ENCODE measurements at places on chromosomes 1 and 21.

DNA sequence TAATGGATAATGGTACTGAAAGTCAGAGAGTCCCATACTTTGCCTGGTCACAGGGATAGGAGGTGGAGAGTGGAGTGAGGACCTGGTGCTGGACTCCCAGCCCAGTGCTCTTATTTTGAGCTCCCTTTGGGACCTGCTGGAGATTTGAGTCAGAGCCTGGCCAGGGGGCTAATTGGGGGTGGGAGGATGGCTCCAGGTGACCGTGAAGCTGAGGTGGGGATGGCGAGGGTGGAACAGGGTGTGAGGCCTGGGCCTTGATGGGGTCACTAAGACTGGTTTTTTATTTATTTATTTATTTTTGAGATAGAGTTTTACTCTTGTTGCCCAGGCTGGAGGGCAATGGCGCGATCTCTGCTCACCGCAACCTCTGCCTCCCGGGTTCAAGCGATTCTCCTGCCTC lies 17.8 kb downstream of the AMPD2 start:
- DNase-seq = no peak

DNA sequence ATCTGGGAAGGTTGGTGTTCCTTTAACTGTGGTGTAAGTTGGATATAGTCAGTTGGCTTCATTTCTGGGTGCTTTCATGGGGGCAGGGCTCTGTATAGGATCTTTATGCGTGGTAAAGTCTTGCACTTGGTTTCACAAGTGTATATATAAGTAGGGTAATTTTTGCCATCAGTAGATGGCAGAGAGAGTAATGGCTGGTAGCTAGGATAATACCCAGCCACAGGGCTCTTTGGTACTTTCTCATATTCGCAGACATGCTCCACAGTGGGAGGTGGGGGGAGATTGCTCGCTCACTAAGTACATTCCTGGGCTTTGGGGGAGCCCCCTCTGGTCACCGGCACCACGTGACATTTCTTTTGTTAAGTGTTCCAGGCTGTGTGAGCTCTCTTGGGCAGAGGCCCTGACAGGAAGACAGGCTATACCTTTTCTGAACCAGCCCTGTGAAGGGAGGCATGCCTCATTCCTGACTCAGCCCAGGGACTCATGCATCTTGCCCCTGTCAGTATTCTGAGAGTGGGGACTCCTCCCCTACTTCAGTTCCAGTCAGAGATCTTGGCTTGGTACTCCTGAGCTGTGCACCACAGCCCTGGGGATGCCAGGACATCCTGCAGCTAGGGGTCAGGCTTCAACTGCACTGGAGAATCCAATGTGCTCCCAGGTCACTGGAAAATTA lies 37.6 kb downstream of the FCRL2 start:
- no peak for DNase-seq

DNA sequence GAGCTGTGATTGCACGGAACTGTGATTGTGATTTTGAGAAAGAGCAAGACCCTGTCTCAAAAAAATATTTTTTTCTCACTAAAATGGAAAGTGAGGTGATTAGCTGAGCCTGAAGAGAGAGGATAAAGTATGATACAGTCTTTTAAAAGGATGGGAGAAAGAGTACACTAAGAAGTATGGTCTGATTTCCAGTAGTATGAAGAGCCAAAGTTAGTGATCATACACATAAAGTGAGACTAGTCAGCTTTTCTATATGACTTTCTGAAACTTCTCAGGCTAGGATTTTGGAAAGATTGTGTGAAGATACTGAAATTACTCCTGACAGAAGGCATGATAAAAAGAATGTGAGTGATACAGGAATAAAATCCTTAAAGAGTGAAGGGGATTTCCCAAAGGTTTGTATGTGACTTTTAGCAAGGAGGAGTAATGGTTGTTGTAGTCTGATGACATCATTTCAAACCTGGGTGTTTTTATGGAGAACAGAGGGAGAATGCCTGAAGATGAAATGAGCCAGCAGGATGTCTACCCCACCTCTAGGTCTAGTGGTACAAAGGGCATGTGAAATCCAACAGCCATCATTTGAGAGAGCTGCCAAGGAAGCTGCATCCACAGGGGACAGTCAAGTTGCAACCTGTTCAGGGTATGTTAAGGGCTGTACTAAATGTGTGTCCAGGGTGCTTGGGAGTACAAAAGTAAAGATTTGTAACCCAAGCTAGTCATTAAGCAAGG lies 157.7 kb downstream of the PIK3R3 start:
- no peak for DNase-seq

DNA sequence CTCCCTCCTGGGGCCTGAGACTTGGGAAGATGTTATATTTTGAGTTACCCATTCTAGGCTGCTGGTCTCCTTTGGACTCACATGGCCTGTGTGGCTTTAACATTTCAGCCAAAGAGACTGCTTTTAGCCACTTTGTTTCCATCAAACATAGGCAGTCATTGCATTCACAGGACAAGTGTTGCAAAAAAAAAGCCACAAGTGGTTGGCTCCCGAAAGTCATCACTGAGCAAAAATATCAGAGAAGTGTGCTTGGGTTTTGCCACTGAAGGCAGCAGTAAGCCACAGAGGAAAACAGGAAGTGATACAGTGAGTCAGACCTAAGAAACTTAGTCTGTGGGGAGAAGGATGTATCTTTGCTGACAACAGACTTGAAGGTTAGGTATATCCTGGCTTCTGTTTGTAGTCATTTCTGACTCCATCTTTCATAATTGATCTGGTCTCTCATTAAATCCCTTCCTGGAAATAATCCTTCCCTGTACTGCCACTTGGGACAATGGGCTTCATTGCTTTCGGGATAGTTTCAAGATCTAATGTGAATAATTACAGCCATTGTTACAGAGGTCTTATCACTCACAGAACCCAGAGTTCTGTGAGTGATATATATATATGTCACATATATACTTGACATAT lies 80.9 kb downstream of the COLGALT2 start:
- no peak for DNase-seq

- no peak for DNase-seq
These were observed 380.0 kb upstream of the ADGRL2 start for GRCh38 chr1:81420760-81421159.

GRCh38 chr1:204410688-204411450 lies 748 bp downstream of the PPP1R15B start:
- no peak for DNase-seq

- no peak for DNase-seq
These were observed 48.0 kb upstream of the NEK7 start for GRCh38 chr1:198108636-198109370.

- no peak for DNase-seq
These were observed 36.5 kb downstream of the LRRC8C start for GRCh38 chr1:89669441-89669840.
